ENCODE measurements at places on chromosomes 1 and 21. TPM values are rescaled to one million over a fixed set of nuclear protein-coding genes. Genes with fewer than 3 reads are reported as not detected.
A peak's percentile ranks its signal among the peaks of the same experiment; 100 is the strongest.

DNA sequence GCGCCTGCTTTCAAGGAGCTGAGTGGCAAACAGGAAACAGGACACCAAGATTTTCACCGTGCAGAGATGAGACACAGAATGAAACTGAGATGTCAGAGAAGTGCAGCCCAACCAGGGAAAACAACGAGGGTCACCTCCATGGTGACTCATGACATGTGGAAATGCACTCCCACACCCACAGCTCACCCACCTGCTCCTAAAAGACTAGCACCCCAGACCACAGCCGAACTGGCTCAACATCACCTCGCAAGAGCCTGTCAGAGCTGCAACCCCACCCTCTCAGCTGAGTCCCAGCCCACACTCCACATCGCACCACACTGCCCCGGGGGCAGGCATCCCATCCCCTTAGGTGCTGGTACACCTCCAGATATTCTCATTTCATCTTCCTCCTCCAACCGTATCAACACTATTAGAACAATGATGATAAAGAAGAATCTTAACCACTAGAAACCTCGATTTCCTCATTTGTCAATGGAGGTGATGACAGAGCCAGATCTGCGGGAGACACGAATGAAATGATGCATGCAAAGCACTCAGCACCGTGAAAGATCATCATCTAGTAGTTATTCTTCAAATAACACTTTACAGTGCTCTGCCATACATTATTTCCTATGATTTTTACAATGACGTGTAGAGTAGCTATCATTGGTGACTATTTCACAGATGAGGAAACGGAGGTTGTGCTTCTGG, 103.2 kb downstream of the DMRTB1 start:
- H3K4me3 ChIP-seq: no peak overlapping the region
- H3K27ac ChIP-seq: no peak overlapping the region
- peaks cover 3% of the 10 kb centered on the region for H3K27me3 ChIP-seq

The PAQR6 gene
- total RNA-seq: 1.9 TPM

The OBSCN gene
- 91.4 TPM for total RNA-seq

The LHX8 gene
- not detected for total RNA-seq

DNA sequence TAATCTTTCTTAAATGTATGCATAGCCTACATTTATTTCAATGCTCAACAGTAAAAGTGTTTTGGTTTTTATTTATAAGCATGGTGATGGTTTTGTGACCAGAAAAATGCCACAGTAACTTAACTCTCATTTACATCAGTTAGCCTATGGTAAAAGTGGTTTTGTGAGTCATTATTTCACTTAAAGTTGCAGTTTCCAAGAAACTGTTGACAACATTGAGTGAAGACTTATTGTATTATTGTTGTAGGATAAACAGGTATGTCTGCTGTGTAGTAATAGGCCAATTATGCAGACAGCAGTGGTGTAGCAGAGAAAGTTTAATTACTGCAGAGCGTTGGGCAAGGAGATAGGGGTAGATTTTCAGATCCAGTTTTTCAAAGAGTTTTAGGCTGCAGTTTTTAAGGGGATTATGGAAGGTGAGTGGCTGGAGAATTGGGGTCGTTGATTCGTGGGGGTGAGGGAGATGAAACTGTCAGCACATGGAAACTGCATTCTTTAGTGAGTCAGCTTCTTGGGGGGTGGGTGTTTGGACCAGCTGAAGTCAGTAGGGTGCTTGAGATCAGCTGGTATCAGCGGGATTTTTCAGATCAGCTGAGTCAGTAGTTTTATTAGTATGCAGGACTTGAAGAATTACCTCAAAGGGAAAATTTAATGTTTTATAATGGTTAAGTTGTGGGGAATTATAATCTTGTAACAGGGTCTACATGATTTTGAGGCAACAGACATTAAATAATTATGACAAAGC, 168.7 kb upstream of the FMN2 start:
- H3K27ac ChIP-seq: no peak overlapping the region
- no peaks in the 10 kb centered on the region for H3K4me1 ChIP-seq
- no peaks in the 10 kb centered on the region for H3K36me3 ChIP-seq
- no peak for DNase-seq

The HUNK gene
- total RNA-seq: 0.44 TPM

The NHLH1 gene
- 0.42 TPM for total RNA-seq

- no peak overlapping the region for H3K4me3 ChIP-seq
- no peaks in the 10 kb centered on the region for H3K27me3 ChIP-seq
- H3K27ac ChIP-seq: no peak overlapping the region
- DNase-seq: no peak
- no peaks in the 10 kb centered on the region for H3K36me3 ChIP-seq
These were observed 31.8 kb downstream of the C1orf87 start for GRCh38 chr1:60041783-60042182.

GRCh38 chr1:153404768-153405167, 11.6 kb upstream of the S100A7A start:
- DNase-seq: peak; percentile 52
- peaks cover 13% of the 10 kb centered on the region for H3K4me1 ChIP-seq
- H3K27me3 ChIP-seq: no peaks in the 10 kb centered on the region

DNA sequence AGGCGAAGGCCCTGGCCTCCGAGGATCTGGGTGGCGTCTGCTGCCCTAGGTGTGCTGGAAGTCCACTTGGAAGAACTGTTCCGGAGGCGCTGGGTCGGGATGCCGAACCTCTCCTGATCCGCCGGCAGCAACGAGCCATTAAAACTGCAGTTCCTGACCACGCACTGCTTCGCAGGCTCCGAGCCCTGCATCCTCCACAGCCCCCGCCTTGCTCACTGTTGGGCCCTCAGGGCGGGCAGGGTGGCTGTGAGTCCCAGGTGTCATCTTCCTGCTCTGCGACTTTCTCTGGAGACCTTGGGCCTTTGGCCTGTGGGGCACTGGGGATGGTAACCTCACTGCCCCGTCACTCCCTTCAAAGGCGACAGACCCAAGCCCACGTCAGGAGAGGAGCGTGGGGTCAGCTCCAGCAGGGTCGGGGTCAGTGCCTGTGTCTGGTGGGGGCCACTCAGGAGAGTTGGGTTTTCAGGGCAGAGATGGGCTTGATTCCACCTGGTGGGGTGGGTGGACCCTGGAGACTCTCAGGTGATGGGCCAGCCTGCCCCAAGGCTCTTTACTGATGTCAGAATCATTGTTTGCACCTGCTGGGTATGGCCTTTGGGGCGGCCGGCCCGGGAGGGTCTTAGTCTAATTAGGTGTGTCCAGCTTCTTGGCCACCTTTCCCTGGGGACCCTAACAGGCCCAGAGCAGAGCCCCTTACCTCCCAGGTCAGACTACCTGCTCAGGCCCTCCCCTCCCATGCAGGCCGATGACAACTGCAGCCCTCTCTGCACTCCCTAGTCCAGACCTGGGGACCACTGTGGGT, 3.1 kb downstream of the PRXL2B start:
- DNase-seq: no peak
- no peaks in the 10 kb centered on the region for H3K27me3 ChIP-seq
- H3K27ac ChIP-seq: no peak overlapping the region
- H3K36me3 ChIP-seq: no peaks in the 10 kb centered on the region
- H3K4me3 ChIP-seq: no peak overlapping the region
- H3K4me1 ChIP-seq: peaks cover 20% of the 10 kb centered on the region
